ENCODE measurements at places on chromosomes 5 and 9.

DNA sequence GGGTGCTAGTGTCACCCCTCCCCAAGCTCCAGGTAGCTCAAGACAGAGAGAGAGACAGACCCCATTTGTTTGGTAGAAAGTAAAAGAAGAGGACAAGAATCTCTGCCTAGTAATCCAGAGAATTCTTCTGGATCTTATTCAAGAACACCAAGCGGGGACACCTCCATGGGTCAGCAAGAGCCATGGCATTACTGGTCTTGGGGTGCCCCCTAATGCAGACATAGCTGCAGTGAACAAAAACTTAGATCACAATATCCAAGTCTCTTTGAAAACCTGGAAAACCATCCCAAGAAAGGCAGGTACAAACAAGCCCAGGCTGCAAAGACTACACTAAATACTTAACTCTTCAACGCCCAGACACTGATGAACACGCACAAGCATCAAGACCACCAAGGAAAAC is 29.9 kb upstream of the PDE4D start:
- no peak for DNase-seq

DNA sequence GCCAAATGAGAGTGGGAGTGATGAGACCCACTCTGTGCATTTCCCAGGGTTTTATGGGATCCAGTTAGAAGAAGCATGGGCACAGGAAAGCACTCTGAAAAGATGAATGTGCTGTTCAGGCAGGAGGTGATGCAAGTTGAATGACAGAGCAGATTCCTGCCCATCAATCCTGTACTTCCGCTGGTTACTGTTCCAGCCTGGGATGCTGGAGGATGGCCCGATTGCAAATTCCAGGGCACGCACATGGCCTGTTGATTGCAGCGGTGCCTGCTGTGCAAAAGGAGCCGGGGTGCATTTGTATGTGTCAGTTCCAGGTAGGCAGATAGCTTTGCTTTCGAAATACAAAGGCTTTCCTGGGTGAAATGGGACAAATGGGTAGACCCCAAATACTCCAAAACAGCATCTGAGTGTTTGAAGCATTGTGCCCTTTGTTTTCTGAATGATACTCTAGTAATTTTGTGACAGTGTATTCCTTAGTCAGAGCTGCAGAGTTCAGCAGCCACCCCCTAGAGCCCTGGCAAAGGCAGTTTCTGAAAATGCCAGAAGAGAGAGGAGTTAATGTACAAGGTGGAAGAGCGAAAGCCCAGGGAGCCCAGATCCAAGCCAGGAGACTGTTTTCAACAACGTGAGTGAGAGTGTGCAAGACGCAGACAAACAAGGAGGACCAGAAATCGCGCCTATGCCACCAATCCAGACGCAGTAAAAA is 454.2 kb upstream of the CLINT1 start:
- no peak for DNase-seq

DNA sequence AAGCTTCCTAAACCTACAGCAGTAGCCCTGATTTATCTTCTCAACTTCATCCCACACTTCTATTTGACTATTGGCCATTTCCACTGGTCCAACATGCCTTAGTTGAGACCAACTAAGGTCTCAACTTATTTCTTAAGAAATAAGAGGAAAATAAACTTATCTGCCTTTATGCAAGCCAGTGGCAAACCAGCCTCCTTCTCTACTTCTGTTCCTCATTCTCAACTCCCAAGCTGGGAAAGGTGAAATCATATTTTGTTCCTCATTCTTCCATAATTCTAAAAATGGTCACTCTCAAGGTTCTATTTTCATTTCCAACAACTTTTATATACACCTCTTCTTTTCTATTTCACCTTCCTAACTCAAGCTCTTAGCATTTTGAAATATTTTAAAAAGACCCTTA is 149.6 kb upstream of the C9orf72 start:
- no peak for DNase-seq

GRCh38 chr9:37994639-37995347 is 74.2 kb downstream of the SHB start:
- DNase-seq = peak; percentile 95

DNA sequence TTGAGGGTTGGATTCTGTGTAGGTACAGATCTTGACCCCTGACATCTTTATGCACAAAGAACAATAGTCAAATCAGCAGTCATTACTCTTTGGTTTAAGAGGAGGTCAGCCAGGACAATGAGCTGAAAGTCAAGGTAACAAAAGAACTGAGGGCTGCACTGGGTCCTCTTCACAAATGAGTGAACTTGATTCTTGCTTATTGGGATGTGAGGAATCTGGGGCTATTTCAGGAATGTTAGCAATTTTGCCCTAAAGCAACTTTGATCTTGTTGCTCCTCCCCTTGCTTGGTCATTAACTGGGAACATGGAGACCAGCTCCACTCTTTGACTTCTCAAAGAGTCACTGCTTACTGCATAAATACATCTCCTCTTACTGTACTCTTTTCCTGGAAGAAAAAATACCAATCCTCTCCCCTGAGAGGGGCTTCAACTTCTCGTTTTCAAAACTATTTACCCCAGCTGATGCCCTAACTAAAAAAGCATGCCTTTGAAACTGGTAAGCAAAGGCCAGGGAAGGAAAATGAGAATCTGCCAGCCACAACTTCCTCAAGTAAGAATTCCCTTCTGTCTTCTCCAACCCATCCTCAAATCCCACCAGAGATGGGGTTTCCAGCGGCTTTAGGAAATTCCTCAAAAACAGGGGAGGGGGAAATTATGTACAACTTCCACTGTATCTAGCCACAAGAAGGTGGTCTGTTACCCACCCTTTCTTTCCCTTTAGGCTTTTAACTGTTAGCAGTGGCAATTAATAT is 368.3 kb downstream of the ENC1 start:
- no peak for DNase-seq

DNA sequence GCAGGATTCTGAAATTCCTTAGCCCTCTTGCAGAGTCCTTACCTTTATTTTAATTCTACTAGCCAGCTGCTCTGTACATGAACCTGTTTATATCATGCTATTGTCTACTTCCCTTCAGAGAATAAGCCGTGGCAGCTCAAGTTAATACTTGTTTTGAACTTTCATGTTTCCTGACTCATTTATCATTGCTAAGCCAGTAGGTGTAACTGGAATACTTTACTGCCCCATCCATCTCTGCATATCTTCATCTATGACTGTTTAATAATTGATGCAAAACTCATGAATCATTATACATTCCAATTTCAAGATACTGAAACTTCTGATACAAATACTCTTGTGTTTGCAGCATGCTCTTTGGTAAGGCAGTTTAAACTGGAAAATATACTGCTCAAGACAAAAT is 174.7 kb downstream of the PPP2R2B start:
- DNase-seq = no peak

GRCh38 chr5:79560771-79561524 is 47.0 kb upstream of the HOMER1 start:
- no peak for DNase-seq

- DNase-seq = no peak
Measured at GRCh38 chr9:69805962-69806515, 14.6 kb upstream of the CFAP95 start.

- DNase-seq = no peak
Measured at GRCh38 chr9:1273859-1274258, 223.7 kb downstream of the DMRT2 start.

DNA sequence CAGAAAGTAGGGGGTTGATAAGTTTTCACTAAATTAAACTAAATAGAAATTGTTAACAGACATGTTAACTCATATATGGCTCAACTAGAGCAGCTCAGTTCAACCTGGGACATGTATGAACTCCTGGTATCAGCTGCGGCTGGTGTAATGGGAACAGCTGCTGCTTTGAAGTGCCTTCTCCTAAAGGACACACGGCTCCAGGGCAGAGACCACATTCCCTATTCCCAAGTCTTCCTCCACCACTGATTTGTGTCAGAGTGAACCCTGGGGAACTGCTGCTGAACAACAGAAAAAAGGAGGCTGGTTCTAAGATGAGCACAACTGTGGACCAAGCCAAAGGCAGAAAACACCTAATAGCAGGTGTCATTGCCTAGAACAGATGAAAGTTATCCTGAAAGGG is 71.1 kb downstream of the MAPKAP1 start:
- DNase-seq = peak; percentile 9

All from NCI-H1092 treated with DMSO at 0.1 percent for 48 hours (cell line).